SHP77 treated with DMSO at 0.1 percent for 48 hours (cell line): ENCODE measurements at places on chromosomes 3 and 15.

- DNase-seq = no peak
These were observed 249.0 kb downstream of the NFKBIZ start for GRCh38 chr3:102098130-102098885.

DNA sequence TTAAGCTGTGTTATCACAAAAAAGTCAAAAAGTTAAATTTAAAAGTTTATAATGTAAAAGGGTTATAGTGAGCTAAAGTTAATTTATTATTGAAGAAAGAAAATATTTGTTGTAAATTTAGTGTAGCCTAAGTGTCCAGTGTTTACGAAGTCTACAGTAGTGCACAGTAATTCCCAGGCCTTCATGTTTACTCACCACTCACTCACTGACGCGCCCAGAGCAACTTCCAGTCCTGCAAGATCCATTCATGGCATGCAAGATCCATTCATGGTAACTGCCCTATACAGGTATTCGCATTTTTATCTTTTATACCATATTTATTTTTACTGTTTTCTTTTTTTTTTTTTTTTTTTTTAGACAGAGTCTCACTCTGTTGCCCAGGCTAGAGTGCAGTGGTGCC lies 69.5 kb downstream of the TPRA1 start:
- no peak for DNase-seq

- DNase-seq = no peak
These were observed 167.3 kb downstream of the BCHE start for GRCh38 chr3:165669967-165670366.

DNA sequence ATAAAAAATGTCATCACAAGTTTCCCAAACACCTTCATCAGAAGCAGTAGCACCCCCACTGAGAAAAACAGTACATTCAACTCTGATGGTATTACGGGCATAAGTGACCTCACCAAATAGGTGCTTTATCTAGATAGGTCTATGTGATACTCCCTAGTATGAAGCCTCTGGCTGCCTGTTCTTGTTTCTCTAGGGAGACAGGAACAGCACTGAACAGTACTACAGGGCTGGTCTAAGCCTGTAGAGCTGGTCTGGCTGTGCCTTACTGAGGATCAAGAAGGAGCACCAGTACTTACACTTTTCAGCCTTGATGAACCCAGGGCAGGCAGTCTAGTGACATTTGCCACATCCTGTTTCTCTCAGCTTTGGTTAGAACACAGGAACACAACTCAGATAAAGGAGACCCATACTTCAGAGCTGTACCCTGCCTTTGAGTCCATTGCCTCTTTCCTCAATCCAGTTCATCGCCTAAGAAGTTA lies 35.9 kb downstream of the OXNAD1 start:
- no peak for DNase-seq

DNA sequence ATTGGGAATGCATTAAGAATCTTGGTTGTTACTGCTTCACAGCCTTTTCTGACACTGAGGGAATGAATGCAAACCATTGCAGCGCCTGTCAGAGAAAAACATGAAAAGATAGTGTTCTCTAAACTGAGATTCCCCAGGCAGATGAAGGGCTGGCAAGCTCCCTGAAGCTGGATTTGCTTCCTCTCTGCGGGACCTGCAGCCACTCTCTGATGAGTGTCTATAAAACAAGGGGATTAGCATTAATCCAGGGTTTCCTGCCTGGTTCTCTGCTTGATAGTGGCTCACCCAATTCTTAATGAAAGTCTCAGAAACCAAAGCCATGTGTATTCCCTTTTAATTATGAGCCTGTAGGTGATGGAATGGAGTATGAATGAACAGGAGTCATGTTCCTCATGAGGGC lies 344.3 kb upstream of the UMPS start:
- DNase-seq = no peak

DNA sequence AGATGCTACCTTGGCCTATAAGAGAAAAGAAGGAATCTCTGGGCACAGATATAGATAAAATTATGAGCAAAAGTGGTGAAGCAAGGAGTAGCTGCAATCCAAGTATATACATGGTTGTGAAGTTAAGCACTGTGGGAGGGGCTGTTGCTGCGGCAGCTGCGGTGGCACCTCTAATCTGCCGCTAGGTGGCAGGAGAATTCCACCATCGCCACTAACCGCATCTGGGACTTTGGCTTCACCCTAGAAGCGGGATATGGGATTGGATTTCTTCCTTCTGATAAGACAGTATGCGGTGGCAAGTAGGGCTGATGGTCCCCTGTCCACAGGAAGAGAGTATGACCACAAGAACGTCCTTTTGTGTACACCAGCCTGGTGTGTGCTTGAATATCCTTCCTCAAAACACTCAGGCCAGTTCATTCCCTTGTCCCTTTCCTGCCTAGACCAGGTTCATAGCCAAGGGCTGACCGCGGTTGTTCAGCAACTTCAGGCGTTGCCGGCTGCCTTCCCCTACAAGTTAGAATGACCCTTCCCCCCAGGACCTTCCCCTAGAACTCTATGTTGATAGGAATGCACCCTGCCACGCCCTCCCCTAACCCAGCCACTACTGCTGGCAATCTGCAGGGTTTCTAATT lies 5.1 kb downstream of the MAGEL2 start:
- DNase-seq = peak; percentile 35

DNA sequence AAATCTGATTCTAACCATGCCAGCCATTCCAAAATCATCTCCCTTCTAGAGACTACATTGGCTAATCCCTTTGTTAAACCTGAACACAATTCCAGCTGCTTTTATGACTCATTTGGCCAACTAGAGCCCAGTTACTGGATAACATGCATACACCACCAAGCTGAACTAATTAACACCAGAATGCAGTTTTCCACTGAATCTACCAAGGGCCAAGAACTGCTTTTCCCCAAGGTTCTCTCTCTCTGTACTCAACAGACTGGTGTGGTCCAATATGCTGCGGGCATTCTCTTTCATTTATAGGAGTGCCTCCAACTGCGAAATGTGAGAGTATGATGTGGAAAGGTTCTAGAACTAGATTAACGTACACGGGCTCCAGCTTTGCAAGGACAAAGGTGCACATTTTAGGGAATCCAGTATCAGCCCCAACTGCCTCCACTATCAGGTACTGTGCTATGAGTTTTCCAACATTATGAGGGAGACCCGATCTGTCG lies 1.5 kb downstream of the CHSY1 start:
- DNase-seq = no peak

- no peak for DNase-seq
These were observed 173.3 kb downstream of the SEMA6D start for GRCh38 chr15:47890397-47891150.

GRCh38 chr3:141796081-141796888 lies 33.1 kb downstream of the GRK7 start:
- DNase-seq = no peak

- no peak for DNase-seq
These were observed 190.9 kb upstream of the PLSCR5 start for GRCh38 chr3:146796078-146796477.

DNA sequence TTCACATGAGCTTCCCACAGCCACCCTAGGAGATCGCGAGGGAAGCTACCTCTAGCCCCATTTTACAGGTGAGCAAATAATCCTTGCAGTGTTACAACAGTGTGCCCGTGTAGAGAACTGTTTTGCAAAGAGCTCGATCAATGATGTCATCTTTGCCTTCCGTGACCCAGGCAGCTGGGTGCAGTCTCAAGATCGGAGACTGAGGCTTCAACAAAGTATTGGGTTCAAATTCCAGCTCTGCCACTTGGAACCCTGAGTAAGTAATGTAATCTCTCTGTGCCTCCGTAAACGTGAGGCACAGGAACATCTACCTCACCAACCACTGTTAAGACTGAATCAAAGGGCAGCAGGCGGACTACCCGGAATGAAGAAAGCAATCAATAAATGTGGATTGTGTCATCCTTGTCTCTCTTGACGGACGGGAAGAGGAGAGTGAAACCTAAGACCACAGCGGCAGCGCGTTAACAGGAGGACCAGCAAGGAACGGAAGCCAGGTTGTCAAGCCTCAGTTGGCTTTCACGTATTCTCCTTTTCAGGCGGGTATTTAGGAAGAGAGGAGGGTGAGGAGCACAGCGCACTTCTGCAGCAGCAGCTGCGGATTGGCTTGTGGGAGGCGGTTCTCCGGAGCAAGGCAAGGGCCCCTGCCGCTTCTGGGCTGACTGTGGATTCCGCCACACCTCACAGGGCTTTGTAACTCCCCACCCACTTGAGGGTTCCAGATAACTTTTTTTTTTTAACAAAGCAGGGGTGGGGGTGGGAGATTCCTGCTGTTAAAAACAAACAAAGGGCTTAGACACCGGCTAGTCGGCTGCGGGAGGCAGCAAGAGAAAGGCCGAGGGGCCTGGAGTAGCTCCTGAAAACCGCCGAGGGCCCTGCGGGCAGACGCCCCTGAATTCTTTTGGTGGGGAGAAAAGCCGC lies 1.5 kb upstream of the SMAD3 start:
- peak; percentile 39 for DNase-seq

- no peak for DNase-seq
These were observed 28.1 kb downstream of the CCNL1 start for GRCh38 chr3:157131861-157132260.

DNA sequence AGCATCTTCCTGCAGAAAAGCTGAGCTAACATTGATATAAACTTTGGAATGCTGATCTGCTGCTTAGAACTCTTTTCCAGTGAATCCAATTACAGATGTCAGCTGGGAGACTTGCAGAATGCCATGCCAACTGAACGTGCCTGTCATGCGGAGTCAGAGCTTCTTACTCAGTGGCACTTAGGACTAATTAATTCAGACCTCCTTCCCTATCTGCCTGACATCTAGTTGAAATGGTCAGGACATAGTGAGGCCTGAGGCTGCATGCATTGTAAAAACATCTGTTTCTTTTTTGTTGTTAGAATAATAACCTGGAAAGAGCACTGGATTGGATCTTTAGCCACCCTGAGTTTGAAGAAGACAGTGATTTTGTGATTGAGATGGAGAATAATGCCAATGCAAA lies 112.6 kb downstream of the USP13 start:
- no peak for DNase-seq

DNA sequence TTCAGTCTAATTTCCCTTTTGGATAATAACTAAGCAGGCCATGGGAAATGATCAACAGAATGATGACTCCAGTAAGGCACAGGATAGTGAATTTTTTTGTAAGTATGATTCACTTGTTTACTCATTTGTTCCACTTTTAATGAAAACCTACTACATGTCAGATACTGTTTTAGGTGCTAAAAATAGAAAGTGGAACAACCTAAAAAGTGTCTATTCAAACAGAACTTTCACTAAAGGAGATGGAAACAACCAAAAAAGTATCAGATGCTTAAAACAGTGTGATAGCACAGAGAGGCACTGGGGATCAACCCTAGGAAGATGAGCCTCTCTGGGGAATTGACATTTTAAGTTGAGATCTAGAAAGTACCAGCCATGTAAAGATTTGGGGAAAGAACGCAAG lies 11.1 kb downstream of the RYK start:
- DNase-seq = no peak

- DNase-seq = no peak
These were observed 93.4 kb downstream of the TPRA1 start for GRCh38 chr3:127497166-127497565.

GRCh38 chr3:49387721-49388120 lies 24.1 kb downstream of the RHOA start:
- DNase-seq = no peak

GRCh38 chr3:29324180-29324651 lies 43.3 kb downstream of the RBMS3 start:
- no peak for DNase-seq

- no peak for DNase-seq
These were observed 78.9 kb upstream of the BLM start for GRCh38 chr15:90638201-90638691.

- DNase-seq = no peak
These were observed 393.2 kb downstream of the C3orf38 start for GRCh38 chr3:88542916-88543315.

DNA sequence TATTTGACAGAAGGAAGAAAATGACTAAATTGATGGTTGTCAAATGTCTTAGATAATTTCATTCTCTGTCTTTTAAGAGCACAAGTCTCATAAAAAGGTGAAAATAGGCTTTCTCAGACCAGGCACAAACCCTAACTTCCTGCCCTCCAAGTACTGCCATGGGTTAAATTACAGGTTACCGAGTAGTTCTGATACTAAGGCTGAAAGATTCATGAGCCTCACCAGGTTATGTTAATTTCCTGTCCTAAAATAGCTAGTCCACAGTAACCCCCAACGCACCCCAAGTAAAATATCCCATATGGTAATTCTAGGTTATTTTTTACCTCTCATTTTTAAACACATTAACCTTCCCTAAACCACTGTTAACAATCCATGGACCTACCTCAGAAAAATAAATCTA lies 42.0 kb downstream of the GSK3B start:
- DNase-seq = no peak

DNA sequence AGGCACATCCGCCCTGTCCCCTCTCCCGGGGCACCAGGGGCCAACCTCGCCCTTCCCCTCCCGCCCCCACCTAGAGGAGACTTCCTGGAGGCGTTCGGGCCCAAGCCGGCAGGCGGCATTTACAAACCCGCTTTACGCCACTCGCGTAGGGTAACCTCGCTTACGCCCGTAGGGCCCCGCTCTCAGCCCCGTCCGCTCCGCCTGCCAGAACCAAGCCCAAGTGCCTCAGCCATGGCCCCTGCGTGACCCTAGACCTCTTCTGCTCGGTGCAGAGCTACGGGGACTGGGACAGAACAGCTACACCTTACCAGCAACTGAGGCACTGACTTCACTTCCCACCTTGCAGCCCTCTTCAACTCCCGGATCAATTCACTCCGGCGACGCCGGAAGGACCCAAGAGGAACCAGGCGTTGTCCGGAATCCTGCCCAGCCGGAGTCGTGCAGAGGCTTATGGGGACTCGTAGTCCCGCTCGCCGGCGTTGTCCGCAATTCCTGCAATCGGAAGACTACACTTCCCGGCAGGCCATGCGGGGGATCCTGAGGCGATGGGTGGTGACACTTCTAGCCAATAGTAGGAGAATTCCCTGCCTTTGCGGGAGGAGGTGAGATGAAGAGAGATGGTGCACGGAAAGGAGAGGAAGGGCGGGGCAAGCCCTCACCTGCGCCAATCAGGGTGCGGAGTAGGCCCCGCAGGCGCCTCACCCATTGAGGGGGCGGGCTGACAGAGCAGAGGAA lies at the start of gene PDCD10:
TSS of gene PDCD10 (minus strand) at position 395 of the 735 bp plus-strand sequence. CDS start 14,735 bp downstream, outside the sequence.
- DNase-seq = peak; percentile 96

DNA sequence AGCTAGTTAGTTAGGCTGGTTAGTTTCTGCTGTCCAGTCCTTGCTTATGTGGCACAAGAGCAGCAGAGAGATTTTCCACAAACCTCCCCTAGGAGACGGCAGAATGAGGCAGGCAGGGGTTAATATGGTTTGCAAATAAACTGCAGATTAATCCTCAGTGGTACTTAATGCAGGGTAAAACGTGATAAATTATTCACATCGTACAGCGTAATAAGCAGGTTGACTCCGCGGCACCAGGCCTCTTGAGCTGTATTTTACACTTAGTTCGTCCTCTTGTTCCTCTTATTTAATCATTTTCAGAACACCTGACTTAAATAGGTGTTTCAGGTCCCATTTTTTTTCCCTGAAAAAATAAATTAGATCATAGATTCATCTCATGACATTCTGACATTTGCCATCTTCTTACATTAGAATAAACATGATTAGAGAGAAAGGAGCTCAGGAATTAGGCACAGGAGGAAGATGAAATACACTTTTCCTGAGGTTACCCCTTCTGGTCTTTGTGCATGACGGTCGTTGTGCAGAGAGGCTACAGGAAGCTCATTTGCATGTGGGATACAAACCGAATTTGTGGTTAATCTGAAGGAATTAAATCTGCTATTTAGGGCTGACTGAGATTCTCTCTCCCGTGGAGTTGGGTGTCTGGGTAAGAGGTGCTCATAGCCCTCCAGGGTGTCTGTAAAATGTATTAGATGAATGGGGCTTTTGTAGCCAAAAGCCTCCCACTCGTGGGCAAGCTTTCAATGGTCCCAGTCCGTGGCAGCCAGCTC lies 27.1 kb upstream of the VPS8 start:
- no peak for DNase-seq
